ENCODE measurements at places on chromosomes 4 and X. TPM values are rescaled to one million over a fixed set of nuclear protein-coding genes. Genes with fewer than 3 reads are reported as not detected.

DNA sequence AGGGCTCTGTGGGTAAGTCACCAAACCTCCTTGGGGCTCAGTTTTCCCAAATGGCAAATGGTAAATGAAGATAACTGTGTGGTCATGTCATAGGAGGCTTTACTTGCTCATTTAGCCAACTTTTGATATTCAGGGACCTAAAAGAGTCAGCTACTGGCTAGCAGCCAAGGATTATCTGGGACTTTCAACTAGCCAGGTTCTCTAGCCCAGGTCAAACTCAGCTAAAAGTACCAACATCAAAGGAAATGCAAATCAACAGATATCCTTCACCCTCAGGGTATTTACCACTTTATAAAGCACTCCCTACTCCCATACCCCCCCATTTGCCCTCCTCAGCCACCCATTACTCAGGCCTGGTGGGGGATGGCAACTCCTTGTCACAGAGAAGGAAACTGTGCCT lies 7.5 kb downstream of the AMER1 start:
- DNase-seq, result peak; percentile 66

- peak; percentile 85 for DNase-seq
Measured at GRCh38 chrX:100410901-100411801, 1.1 kb upstream of the PCDH19 start.

Gene UTP3
- total RNA-seq, result 14.5 TPM

Gene RRH
- under 0.01 TPM for total RNA-seq

All from osteoblast (primary cell).